ENCODE measurements at places on chromosomes 11 and 22.

- no peak for DNase-seq
These were observed 170.0 kb downstream of the LRRC4C start for GRCh38 chr11:41289408-41289807.

- peak; percentile 44 for DNase-seq
These were observed at the start of gene HMOX1 for GRCh38 chr22:35380537-35381423. Gene HMOX1, plus strand, starts transcription at chr22:35381096. Its CDS starts 78 bp downstream, at chr22:35381174.

- DNase-seq, result no peak
These were observed 380.5 kb downstream of the TENM4 start for GRCh38 chr11:79060081-79060953.

- DNase-seq, result no peak
These were observed 109.1 kb downstream of the TRPC6 start for GRCh38 chr11:101474666-101475065.

DNA sequence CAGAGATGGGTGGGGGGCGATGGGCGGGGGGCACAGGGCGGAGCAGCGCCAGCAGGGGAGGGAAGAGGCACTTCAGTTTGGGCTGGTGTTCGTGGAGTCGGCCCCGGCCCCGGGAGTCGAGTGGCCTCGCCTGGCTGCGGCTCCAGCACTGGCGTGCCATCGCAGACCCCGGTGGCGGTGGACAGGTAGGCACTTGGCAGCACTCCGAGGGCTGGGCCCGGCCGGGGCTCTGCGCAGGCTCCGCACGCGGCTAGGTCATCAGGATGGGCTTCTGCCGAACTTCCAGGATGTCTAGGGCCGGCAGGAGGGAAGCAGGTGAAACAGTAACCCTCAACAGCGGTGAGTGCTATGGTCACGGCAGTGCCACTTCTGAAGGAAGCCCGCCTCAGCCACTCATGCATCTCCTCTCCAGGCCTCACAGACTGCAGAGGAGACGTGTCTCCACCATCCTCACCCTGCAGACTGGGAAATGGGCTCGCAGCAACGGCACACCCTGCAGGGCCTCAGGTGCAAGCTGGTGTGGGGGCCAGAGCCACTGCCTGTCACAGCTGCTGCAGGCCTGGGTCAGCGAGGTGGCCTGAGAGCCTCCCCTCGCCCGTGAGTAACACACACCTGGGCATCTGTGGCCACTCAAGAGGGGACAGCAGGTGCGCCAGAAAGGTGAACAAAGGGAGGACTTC lies 33.3 kb downstream of the NUP50 start:
- DNase-seq, result no peak

DNA sequence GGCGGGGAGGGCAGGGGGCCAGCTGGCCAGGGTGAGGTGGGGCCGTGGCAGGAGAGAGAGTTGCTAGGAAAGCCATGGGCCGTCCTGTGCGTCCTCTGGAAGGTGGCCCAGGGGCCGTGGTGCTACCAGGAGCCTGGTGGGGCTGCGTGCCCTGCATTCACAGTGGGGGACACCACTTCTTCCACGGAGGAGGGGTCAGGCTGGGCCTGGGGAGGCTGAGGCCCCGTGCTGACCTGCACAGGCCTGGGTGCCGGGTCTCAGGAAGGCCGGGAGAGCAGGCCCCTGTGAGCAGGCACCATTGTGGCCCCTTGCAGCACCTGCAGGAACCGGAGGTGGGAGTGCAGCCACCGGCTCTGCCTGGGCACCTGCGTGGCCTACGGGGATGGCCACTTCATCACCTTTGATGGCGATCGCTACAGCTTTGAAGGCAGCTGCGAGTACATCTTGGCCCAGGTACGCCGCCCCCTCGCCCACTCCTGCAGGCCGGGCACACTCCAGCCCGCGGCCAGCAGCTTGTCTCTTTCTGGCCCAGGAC lies 12.0 kb downstream of the MUC5B start:
- DNase-seq, result no peak

DNA sequence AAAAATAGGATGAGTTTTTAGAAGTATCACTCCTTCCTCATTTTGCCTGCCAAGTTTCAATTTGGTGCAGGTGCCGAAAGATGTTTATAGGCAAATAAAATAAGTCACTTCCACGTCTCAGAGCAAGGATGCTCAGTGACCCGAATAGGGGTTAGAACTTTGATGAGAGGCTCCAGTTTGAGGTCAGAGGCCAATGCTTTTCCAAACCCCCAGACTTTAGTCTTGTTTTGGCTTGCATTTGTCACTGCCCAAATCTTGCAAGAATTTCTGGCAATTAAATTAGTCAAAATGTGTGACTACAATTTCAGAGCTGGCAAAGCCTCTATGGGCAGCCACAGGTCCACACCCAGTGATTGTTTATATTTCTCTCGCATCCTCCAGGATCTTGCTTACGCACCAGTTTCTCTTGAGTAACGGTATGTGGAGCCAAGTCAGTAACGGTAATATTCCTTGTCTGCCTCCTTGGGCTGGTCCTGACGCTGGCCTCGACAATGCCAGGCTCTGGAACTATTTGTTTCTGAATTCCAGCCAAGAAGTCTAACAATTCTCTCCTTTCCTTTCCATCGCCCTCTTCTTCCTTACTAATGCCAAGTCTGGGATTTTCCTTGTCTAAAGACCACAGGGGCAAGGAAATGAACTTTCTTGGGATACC lies 9.9 kb upstream of the NUP160 start:
- DNase-seq, result no peak

DNA sequence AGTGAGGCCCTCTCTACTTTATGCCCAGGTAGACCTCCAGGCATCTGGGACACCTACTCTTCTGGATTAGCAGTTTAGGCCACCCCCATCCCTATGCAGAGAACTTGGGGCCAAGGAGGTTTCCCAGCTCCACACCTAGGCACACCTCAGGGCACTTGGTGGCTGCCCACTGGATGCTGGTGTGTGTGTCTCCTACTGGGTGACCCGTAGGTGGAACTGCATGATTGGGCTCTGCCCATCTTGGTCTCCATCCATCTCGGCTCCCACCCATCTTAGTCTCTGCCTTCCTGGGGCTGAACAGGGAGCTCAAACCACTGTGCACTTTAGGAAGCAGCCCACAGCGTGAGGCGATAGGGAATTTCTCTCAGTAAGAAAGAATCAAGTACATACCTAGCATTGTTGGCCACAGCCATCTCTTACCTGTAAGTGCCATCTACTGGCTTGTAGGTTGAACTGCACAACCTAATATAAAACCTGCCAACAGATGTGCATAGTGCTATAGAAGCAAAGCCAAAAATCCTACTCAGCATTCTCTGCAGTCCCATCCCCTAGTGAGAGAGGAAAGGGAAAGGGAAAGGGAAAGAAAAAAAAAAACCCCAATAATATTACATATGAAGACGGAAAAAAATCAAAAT lies 61.6 kb upstream of the PTPN5 start:
- DNase-seq, result no peak

DNA sequence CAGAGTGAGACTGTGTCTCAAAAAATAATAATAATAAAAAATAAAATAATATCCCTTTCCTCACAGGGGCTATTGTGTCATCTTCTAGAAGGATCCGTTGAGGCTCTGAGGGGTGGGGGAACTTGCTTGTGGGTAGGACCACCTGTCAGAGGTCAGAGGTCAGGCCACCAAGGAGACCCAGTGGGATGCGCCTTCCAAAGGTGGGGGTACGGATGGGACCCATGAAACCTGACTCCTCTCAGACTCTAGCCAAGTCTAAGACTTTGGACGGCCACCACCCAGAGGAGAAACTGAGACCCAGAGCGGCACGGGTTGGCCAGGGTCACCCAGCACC lies 367 bp upstream of the MMP11 start:
- DNase-seq, result no peak

- DNase-seq, result no peak
These were observed 41.6 kb downstream of the MRTFA start for GRCh38 chr22:40594924-40595323.

GRCh38 chr11:123740787-123741158 lies 687 bp downstream of the ZNF202 start:
- no peak for DNase-seq

DNA sequence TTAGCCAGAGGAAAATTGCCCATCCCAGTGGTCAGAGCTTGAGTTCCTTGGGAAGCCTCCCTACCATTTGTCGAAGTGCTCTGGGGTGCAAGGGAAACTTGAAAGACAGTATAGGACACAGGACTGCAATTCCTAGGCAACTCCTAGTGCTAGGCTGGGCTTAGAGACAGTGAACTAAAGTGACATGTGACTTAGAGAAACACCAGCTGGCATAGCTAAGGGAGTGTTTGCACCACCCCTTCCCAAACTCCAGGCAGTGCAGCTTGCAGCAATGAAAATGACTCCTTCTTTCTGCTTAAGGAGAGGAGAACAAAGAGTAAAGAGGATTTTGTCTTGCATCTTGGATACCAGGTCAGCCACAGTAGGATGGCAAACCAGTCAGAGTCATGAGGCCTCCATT lies 388.0 kb downstream of the DYNC2H1 start:
- DNase-seq, result no peak

GRCh38 chr11:68043349-68044144 lies 4.7 kb downstream of the TCIRG1 start:
- no peak for DNase-seq

GRCh38 chr11:69293819-69294505 lies at the start of gene MYEOV:
Gene MYEOV, plus strand, starts transcription at chr11:69294155. Its CDS starts 1,200 bp downstream, at chr11:69295355.
- DNase-seq, result no peak

GRCh38 chr22:49491726-49492125 lies 335.9 kb downstream of the BRD1 start:
- no peak for DNase-seq

- no peak for DNase-seq
These were observed 30.7 kb upstream of the CPT1A start for GRCh38 chr11:68872216-68873003.

- DNase-seq, result no peak
These were observed 43.7 kb upstream of the SUSD2 start for GRCh38 chr22:24137595-24137994.

GRCh38 chr22:19760951-19761724 lies 560 bp downstream of the TBX1 start:
- no peak for DNase-seq

DNA sequence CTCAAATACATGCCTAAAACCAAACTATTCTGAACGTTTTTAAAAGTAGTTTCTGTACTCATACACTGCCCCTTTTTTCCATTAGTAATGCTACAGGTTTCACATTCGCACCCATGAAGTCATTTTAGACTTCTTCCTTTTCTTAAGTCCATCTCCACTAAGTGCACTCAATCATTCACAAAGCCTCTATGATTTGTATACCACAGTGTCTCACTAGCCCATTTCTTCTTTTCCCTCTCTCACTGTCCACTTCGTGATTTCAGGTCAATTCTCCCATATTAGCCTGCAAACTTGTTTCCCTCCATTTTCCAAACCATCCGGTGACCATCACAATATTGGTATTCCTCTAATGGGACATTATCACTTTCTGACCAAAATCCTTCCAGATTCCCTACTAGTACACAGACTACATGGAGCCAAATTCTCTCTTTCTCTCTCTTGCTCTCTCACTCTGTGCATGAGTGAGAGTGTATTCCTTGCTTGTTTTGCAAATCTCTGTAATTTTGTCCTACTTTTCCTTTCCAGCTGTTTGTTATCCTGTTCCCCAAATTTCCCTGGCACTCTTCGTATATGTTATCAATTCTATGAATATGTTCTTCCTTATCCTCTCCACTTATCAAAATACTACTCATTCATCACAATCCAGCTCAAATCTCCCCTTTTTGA lies 3.4 kb upstream of the ZC3H12C start:
- DNase-seq, result no peak

GRCh38 chr11:124643605-124644425 lies 21.2 kb downstream of the TBRG1 start:
- DNase-seq, result no peak

DNA sequence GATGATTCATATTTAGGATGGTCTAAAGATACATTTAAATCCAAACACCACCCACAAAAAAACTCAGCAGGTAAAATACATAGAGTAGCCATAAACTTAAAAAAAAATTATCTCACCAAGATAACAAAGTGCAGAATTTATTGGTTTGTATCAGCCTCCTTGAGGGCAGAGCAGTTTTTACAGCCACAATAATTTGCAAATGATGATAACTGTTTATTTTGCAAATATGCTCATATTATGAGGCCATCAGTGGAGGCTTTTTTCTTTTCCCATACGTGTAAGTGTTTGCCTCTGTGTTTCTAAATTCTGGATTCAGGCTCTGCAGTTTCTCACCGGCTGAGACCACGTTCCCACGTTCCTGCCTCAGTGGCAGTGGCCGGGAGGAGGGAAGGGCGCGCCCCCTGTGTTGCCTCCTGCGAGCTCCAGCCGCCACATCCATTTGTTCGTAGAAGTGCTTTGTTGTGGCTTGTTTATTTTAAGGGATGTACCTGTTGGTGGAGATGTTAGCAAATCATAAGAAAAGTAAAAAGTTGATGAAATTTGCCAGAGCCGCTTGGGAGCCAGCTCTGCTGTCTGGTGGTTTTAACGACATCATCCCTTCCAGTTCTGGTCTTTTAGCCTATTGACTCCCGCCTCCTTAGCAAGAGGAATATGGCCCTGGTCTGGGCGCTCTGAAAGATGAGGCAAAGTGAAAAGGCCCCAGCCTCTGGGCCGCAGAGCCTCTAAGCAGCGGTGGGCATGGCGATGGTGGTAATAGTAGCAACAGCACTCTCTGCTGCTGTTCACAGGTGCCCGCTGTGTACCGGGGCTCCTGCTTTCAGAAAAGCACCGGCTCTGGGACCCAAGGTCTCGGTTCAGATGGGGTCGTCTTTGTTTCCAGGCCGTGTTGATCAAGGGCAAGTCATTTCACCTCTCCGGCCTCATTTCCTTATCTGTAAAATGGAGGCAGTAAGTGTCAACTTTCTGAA lies 66.7 kb upstream of the PPARA start:
- DNase-seq, result no peak

DNA sequence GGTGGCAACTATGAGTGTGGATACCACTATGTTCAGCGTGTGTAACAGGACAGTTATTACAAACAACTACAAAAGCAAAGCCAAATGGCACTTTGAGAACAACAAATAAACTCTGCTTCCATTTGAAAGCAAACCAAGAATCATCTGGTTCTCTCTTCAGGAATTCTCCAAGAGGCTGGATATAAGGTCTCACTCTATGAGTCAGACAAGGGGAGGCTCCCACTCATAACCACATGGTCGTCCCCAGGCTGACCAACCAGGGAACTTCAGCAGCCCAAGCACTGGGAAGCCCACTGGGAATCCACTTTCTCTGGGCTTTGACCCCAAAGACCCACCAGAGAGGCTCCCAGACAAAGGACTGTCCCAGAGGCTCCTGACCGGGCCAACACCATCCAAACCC lies 35.3 kb downstream of the DGCR2 start:
- no peak for DNase-seq

DNA sequence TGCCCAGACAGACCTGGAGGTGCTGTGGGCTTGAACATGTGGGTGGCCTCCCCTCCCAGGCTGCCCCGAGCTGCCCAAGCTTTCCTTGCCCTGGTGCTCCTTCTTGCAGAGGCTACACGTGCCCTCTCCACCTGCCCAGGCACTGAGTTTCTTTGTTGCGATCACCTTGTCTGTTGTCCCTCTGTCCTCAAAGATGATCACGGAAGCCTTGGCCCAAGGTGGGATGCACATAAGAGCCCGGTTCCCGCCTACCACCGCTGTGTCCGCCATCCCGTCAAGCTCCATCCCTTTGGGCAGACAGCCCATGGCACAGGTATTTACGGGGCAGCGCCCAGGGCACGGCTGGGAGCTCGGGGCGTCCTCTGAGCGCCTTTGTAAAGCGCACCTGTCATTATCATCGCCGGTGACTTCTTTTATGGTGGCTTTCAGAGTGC lies 67.5 kb downstream of the MED15 start:
- DNase-seq, result no peak

GRCh38 chr11:132312701-132313111 lies 942.3 kb downstream of the NTM start:
- no peak for DNase-seq

GRCh38 chr11:69447786-69448185 lies 33.7 kb upstream of the LINC01488 start:
- no peak for DNase-seq

- no peak for DNase-seq
These were observed 349.9 kb upstream of the ANO3 start for GRCh38 chr11:25981998-25982397.

Data from stimulated activated CD4-positive, alpha-beta T cell treated with anti-CD3 and anti-CD28 coated beads, TNF-alpha, amount 100 ng/mL, for 24 hours (primary cell).